Heart right ventricle (tissue), 16 donors: ENCODE measurements at places on chromosomes 3 and 15. TPM values are rescaled to one million over a fixed set of nuclear protein-coding genes. Genes with fewer than 3 reads are reported as not detected.

DNA sequence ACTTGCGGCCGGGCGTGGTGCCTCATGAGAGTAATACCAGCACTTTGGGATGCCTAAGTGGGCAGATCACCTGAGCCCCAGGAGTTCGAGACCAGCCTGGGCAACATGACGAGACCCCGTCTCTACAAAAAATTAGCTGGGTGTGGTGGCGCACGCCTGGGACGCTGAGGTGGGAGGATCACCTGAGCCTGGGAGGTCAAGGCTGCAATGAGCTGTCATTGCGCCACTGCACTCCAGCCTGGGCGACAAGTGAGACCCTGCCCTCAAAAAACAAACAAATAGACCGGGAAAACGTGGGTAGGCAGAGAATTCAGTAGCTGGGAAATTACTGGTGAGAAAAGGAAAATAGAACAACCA, 667 bp downstream of the UMPS start:
- no peak for DNase-seq

GRCh38 chr15:55743729-55744655, 1.0 kb upstream of the PRTG start:
- DNase-seq: no peak

DNA sequence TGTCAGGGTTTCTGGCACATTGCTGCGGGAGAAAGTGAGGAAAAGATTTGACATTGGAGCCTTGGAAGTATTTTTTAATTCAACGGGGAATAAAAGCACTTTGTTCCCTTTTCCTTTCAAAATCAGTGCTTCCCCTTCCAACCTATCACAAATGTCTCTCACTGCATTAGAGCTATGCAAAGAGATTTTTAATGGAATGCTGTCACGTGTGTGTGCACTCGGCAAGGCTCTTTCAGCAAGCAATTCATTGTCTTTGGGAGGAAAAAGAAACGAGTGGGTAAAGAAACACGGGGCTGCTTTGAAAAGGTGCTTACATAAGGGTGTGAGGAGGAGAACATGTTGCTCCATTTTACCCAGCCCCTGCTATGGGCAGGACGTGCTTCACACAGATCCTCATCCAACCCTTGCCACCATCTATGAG, 490.4 kb upstream of the PROK2 start:
- no peak for DNase-seq

- no peak for DNase-seq
Observed at GRCh38 chr15:32878342-32878741, 160.5 kb downstream of the GREM1 start.

Gene GOLGA8T
- polyA plus RNA-seq: 0.04 TPM

Gene SAXO2
- 0.25 TPM for polyA plus RNA-seq

DNA sequence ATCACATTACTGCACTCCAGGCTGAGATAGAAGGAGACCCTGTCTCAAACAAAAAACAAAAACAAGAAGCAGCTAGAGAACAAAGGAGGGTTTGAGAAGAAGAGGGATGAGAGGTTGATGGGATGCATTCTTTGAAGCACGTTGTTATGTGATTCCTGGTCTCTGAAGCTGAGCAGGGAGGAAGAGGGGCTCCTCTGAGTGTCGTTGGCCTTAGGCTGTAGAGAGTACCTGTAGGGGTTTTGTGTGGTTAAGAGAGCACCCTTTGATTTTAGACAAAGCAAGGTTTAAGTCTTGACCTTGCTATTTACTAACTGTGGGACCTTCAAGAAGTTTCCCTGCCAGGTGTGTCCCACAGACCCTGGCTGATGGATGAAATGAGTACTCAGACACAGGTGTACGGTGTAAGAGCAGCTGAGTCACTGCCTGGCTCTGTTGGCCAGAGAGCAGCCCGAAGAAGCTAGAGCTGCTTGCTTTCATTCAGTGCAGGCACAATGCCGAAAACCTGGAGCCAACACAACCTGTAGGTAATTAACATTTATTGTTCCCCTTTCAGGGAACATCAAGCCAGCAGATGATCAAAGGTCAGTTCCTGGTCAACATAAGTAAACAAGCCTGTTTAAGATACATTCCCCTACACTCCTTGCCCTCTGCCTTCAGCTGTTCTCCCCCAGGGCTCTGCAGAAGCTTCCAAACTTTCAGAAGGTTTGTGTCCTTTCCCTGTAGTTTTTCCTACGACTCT, 67.2 kb downstream of the LRRK1 start:
- no peak for DNase-seq

Gene KLHL40
- polyA plus RNA-seq: 8.3 TPM

DNA sequence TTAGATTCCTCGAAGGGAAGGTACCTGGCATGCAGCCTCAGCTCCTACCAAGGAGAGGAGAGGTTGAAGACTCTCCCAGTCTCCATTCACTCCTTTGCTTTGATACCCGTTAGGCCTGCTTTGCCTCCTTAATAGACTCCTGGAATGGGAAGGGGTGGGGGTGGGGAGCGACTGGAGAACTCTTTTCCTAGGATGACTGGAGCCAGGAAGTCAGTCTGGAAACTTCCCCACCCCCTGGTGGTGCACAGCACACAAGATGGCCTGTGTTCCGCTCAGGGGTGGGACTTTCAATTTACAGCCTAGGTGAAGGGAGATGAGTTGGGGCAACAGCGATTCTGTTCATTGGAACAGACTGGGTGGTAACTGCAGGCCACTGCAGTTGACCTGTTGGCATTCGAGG, 21.4 kb upstream of the CELF6 start:
- no peak for DNase-seq

Gene ZIC4
- not detected for polyA plus RNA-seq

GRCh38 chr15:91885714-91886270, 32.3 kb downstream of the SLCO3A1 start:
- DNase-seq: no peak

Gene ARHGEF26
- polyA plus RNA-seq: 2.3 TPM

Gene YEATS2
- polyA plus RNA-seq: 4.8 TPM

Gene FAM174B
- 10.9 TPM for polyA plus RNA-seq

- DNase-seq: no peak
Observed at GRCh38 chr3:126677862-126678503, 23.1 kb upstream of the TXNRD3 start.

Gene TMEM41A
- 9.4 TPM for polyA plus RNA-seq

DNA sequence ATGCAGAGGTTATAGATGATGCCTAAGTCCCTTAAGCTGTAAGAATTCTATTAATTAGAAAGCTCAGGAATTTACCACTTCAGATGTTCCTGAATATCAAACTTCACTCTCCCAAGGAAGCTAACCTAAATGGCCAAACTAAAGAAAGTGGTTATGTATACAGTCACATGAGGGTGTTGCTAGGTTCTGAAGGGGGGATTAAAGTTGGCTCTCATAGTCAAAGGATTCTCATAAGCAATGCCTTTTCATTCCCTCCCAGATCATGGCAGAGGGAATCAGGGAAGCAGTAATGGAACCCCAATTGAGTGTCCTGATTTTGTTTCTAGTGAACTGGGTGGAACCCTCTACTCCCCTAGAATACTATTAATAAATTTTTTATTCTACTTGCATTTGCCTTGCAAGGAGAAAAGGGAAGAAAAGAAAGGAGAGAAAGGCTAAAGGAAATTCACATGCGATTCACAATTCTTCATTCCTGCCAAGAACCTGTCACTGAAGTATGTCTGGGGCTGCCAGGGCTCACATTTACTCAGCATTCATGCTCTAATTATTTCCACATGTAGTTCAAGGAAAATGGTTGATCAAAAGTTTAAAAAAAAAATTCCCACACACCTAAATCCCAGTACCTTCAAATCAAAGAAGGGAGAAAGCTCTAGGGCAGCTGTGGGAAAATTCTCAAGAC, 25.1 kb downstream of the FSTL1 start:
- no peak for DNase-seq

Gene AQP9
- not detected for polyA plus RNA-seq

DNA sequence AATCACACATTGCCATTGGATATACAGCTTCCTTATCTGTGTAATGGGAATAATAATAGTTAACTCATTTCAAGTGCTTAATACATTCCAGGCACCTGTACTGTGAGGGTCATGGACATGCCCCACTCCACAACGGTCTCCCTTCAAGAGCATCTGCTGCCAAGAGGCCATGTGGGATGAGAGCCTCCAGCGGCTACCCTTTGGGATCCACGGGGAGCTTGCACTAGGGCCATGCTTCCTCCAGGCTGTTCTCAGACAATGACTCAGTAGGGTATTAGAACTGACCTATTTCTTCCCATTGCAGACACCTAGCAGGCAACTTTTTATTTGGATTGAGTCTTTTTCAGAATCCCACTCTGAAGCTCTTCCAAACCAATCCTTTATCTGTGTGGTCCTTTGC, 1078.9 kb downstream of the TUSC7 start:
- DNase-seq: no peak

GRCh38 chr3:45792036-45792435, 4.3 kb downstream of the SLC6A20 start:
- DNase-seq: no peak

GRCh38 chr3:190096345-190096744, 24.4 kb downstream of the P3H2 start:
- DNase-seq: no peak

DNA sequence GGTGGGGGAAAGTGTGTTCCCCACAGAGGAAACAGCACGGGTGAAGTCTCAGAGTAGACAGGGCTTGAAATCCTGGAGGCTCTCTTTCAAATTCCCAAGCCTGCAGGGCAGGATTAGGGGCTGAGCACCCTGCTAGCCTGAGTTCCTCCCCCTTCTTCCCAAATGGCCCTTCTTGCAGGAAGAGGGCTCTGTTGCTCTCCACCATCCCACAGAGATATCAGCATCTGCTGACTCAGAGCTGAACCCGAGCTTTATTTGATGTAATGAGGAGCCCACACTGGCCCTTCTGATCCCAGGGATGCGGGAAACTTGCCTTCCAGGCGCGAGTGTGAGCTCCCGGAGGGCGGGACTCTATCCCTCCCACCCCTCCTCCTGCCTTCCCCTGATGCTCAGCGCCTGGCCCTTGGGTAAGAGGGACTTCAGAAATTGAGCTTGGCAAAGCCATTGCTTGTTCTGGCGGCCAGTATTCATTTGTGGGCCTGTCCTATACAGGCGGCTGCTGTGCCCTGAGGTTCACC, 1.4 kb upstream of the STRA6 start:
- peak; percentile 40 for DNase-seq
